Stimulated activated CD8-positive, alpha-beta memory T cell treated with anti-CD3 and anti-CD28 coated beads, Interleukin-4, amount 100 ng/mL, for 1 hour (primary cell): ENCODE measurements at places on chromosomes 2 and 18.

DNA sequence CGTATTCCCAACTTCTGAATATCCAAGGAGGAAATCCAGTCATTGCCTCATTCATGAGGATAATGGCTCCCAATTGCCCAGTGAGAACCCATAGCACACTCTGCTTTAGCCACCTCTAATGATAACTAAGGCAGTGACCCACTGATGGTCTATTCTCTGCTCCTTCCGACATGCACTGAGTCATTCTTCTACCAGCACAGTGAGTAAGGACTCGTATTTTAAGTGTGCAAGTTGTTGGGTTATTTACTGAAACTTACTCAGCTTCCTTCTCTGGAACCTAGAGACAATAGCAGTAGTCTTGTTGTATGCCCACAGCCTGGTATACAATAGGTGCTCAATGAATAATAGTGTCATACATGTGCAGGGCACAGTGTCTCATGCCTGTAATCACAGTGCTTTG is 81.1 kb upstream of the ZNF397 start:
- no peak for DNase-seq

GRCh38 chr2:29053223-29053622 is 21.1 kb downstream of the PCARE start:
- DNase-seq: no peak

DNA sequence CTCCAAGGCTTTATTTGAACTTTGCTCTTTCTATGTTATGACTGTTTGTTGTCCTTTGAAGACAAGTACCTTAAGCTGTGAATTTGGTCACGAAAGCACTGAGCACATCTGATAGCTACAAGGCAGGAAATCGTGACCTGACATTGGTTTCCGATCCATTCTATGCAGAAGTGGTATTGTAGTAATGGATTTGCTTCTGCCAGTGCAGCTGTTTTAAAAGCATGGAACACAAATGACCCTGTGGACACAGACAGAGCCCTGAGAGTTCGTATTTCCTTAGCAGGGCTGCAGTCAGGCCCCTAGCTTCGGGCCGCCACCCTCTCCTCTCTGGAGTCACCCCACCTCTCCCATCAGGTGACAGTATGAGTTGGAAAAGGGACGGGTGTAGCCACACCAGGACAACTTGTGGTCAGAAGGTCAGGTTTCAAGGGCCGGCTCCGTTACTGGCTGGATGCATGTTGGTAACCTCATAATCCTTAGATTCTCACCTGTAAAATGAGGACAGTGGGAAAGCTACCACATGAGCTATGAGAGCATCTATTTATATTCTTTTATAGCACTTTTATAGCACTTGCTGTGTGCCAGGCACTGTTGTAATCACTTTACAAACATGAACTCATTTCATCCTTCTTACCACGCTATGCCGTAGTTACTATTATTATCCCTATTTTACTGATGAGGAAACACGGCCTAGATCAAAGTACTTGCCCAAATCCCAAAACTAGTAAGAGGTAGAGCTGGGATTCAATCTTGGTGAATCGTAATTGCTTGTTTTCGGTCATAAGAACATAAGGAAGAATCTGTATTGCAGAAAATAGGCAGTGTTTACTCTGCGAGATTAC is 70.2 kb downstream of the SPATS2L start:
- DNase-seq: no peak

DNA sequence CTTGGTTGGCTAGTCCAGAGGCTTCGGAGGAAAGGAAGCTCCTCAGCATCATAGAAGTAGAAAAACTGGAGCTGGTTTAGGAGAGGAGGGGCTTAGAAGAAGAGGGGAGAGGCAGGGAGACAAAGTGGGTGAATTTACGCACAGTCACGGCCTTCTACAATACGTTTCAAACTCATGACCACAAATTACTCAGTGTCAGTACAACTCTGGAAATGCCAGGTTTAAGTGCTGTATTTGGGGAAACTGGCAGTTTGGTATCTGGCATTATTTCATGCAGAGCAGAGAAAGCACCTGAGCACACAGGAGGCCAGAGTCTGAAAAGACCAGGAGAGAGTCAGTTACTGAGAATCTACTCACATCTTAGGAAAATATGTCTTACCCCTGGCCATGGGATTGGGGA is 55.4 kb downstream of the XRCC5 start:
- no peak for DNase-seq

DNA sequence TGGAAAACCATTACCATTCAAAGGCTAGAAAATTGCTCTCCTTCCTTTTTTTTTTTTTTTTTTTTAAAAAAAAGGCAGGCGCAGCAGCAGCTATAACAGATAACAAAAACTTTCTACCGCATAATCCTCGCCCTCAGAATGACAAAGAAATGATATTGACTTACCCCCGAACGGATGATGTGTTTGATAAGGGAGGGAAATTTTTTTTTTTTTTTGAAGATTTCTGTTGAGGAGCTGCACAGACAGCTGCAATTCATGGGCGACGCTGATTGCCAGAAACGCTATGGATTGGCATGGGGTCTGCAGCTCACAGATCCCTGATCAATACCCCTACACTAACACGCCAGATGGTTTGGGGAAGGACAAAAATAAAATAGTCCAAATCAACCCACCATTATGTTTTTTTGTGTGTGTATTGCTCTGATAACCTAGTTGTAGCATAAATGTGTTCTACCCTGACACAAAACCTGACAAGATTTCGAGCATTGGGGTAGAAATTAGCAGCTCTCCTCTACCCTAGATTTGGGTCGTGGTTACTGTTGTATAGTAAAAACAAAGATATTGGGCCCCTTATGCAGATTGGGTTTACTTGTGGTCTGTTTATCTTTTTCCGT is 3.6 kb upstream of the ONECUT2 start:
- no peak for DNase-seq

DNA sequence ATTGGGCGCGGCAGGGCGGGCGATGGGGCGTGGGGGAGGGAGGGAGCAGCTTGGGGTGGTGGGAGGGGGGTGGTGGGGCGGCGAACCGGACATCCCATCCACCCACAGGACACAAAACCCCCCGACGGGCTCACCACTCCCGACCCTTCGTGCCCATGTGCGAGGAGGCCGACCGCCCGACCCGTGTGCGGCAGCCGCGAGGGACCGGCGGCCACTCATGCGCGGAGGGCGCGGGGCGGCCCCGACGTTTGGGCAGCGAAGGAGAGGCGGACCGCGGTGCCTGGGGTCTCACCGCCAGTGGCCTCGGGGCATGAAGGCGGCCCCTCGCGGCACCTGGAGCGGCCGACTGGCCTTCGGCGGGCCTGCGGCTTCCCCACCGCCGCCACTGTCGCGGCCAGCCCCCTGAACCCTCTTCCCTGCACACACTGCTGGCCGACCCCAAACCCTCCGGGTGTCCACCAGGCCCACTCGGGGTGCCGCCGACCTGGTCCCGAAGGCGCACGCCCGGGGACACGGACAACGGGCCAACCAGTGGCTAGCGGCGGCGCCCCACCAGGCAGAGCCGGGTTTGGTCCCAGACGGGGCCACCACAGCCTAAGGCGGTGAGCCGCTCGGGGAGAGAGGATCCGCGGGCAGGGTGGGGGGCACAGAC is 94.6 kb upstream of the ANKRD30BL start:
- no peak for DNase-seq

DNA sequence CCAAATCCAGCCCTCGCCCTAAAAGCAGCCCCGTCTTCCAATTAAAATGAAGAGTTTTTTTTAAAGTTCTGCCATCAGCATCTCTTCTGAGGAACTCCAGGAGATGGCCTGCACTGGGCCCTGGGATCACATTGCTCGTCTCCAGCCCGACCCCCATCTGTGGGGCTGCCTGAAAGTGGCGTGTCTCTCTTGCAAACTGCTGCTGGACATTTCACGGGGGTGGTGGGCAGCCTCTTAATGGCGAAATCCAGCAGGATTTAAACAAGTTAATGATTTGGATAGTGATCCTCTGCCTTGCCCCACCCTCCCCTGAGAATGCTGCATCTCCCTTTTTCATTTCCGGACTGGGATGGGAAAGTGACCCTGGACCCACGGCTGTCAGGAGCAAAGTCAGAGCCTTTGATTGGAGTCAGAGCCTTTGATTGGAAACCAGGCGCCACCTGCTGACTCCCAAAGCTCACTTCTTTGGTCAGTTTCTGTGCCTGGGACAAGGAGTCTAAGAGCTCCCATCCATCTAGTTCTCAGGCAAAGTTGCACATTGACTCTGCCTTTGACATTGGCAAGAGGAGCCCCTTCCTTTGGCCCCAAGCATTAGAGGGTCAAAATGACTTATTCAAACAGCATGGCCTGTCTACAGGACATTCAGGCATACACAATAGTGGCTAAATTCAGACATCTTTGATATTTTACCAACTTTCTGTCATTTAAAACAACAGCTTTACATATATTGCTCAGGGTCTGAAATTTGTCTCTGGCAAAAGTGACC is 155.2 kb downstream of the SH3BP4 start:
- no peak for DNase-seq

- no peak for DNase-seq
Observed at GRCh38 chr2:151408788-151409600, 708 bp upstream of the RIF1 start.

GRCh38 chr2:226984750-226985582 is 149.1 kb downstream of the RHBDD1 start:
- DNase-seq: no peak

DNA sequence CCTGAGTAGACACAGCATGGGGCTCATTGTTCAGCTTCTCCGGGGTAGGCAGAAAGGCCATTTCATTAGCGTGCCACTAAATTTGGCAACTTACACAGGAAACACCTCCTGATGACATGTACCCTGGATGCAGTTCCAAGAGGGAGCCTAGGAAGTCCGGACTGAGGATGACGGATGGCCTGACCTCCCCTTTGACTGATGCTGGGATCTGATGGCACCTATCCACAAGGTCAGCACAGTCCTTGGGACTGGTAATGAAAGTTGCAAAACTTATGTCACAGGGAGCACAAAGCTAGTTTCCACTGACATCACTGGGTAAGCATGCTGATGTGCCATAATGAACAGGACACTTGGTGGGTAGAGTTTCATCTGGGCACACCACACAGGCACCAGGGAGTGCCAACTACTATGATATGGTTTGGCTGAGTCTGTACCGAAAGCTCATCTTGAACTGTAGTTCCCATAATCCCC is 126.7 kb upstream of the ARL4C start:
- no peak for DNase-seq

- DNase-seq: no peak
Observed at GRCh38 chr2:112529757-112530156, 12.5 kb upstream of the POLR1B start.

- DNase-seq: no peak
Observed at GRCh38 chr2:17781482-17781881, 27.5 kb downstream of the GEN1 start.

DNA sequence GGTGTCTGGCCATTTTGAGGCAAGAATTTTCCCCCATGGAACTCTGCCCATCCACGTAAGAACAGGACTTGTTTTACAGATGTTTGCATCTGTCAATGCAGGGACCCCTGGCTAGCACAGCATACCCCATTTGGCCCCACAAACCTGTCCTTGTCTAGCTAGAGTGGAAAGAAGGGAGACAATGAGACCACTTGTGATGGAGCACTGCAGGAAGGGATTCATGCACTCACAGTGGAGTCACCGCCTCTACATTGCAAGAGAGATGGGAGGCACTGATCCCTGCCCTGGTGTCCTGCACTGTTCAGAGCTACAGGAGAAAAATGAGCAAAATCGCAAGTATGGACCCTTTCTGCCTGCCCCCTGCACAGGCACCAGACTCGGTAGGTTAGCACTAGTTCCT is 32.5 kb downstream of the NPAS2 start:
- no peak for DNase-seq

GRCh38 chr2:2501454-2502200 is 170.6 kb upstream of the MYT1L start:
- DNase-seq: no peak

- DNase-seq: no peak
Observed at GRCh38 chr2:217399291-217399690, 539.4 kb upstream of the TNP1 start.

GRCh38 chr2:164620873-164621763 is at the start of gene GRB14:
Gene GRB14 (minus strand): TSS chr2:164621482. CDS start chr2:164621309, 173 bp downstream.
- no peak for DNase-seq

DNA sequence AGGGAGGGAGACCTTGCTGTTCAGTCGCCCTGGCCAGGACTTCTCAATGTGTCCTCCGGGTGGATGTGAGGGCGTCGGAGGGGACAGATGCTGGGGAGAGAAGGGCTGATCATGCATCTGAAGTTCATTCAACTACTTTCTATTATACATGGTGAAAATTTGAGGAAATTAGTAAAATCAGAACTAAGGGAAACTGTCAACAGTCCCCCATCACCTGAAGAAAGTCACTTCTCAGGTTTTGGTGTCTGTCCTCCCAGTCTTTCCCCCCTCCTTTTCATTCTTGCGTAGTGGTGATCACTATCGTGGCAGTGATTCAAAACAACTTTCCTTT is 17.4 kb upstream of the ACKR3 start:
- DNase-seq: no peak

DNA sequence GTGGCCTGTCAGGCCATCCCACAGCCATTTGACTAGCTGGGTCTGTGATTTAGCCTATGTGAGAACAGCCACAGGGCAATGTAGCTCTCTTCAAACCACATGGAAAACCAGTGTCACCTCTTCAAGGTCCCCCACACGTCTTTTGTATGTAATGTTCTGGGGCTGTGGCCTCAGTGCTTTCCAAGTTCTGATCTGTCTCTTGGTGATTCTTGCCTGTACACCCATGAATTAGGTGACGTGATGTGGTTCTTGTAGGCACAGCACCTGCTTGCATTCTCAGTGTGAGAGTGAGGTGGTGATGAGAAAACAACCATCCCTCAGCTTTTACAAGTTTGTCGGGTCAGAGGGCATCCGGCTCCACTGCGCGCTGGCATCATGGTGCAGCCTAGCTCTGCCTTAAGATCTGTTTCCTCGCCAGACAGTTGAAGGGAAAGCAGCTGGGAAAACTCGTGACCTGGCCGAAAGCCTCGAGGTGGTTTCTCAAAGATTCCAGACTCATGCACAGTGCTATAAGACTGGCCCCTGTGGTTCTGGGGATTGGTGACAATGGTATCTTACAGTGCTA is 125.8 kb downstream of the TANC1 start:
- no peak for DNase-seq

- DNase-seq: no peak
Observed at GRCh38 chr18:34153711-34154110, 71.0 kb downstream of the NOL4 start.

- peak; percentile 4 for DNase-seq
Observed at GRCh38 chr18:23662309-23663263, at the start of gene ANKRD29. Gene ANKRD29 (minus strand): TSS chr18:23662911. CDS start chr18:23662730, 181 bp downstream.

DNA sequence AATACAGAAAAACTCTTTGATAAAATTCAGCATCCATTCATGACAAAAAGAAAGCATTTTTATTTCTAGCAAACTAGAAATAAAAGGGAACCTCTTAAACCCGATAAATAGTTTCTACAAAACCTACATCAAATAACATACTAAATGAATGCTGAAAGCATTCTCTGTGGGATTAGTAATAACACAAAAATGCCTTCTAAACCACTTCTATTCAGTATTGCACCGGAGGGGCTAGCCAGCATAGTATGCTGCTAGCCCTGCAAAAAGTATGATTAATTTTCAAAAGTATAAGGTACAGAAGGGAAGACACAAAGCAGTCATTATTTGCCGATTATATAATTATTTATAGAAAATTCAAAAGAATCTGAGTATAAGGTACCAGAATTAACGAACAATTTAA is 145.2 kb downstream of the DTNB start:
- DNase-seq: no peak

- no peak for DNase-seq
Observed at GRCh38 chr2:9158786-9159779, 47.5 kb upstream of the ASAP2 start.

GRCh38 chr2:78118037-78118436 is 595.9 kb upstream of the LRRTM4 start:
- DNase-seq: no peak

GRCh38 chr2:241833101-241833663 is 24.2 kb downstream of the NEU4 start:
- DNase-seq: no peak
